ENCODE measurements at places on chromosomes 7 and 10. TPM values are rescaled to one million over a fixed set of nuclear protein-coding genes. Genes with fewer than 3 reads are reported as not detected.

Gene AGBL3
- total RNA-seq, result 1.9 TPM

DNA sequence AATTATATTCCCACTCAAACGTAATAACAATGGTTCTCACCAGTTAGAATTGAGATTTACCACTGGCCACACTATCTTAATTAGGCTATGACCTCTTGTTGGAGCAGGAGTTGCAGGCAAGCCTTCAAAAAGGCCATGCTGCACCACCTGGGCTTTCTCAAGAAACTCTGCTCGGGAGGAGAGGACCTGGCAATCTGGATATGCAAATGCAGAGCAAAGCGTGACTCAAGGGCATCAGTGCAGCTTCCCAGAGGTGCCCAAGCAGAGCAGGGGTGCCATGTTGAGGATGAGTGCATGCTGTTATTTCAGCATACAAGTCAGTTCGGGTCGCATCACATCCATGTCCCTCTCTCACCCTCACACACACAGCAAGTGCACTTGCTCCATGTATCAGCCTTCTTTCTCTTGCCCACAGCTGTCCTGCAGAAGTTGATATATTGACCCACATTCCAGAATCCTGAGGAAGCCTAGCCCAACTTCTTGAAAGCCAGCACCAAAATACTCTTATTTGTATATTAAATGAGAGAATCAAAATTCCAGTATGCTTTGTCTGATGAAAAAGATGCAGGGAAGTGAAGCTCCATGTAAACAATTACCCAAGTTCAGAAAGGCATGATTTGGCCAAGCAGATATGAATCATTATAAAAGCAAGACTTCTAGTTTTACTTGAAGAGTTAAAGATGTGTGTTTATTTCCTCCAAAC is 55.7 kb upstream of the IL6 start:
- DNase-seq, result no peak

- no peak for DNase-seq
These were observed 326.9 kb downstream of the GPAM start for GRCh38 chr10:111856631-111857030.

- no peak for DNase-seq
These were observed 195.9 kb downstream of the MDFIC start for GRCh38 chr7:115117748-115118147.

DNA sequence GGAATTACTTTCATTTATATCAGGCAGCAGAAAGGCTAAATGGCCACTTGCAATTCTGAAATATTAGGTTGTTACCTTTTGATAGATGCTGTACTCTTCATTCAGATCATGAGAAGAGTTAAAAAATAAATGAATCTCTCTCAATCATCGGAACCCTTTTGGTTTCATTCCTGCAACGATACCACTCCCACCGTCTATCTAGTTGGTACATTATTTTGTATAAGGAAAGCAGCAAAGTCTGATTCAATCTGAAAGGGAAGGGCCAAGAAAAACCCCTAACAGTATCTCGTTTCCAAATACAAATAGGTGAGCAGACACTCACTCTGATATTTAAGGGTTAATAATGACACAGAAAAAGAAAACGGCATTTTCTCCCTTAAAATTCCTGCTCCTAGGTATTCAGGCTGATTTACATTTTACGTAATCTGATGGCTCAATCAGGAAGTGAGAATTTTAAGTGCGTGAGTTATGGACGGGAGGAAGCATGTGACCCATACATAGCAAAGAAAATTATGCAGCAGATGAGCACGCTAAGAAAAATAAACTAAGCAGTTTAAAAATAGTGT is 209.4 kb upstream of the KLF14 start:
- DNase-seq, result no peak

DNA sequence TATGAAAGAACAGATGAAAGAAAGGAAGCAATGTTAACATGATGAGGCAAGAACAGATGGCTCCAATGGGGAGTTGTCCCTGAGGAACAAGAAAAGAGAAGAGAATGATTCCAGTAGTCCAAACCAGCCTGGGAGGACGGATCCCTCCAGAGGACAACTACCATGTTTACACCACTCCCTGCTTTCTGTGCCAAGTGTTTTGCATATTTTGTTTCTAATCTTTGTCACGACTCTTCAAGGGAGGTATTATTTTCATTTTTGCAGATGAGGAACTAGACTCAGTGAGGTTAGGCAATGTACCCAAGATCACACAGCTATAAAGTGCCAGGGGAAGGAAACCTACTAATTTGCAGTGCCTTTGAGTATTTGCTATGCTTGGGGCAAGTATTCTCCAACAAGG is 116.2 kb downstream of the PARP12 start:
- no peak for DNase-seq

Data from HCT116 (cell line).